ENCODE measurements at places on chromosomes 3 and 15. TPM values are rescaled to one million over a fixed set of nuclear protein-coding genes. Genes with fewer than 3 reads are reported as not detected.
A peak's percentile ranks its signal among the peaks of the same experiment; 100 is the strongest.

ROBO2 gene
- polyA plus RNA-seq, result 7.3 TPM

ZBBX gene
- not detected for polyA plus RNA-seq

TRPM1 gene
- polyA plus RNA-seq, result 0.12 TPM

CLSTN2 gene
- polyA plus RNA-seq, result 28.9 TPM

CCRL2 gene
- 1.2 TPM for polyA plus RNA-seq

PLA2G4E gene
- polyA plus RNA-seq, result 0.02 TPM

GPR149 gene
- not detected for polyA plus RNA-seq

KNG1 gene
- not detected for polyA plus RNA-seq

CPLX3 gene
- not detected for polyA plus RNA-seq

COLQ gene
- polyA plus RNA-seq, result 1.9 TPM

ATP13A4 gene
- polyA plus RNA-seq, result 0.30 TPM

SV2B gene
- 0.10 TPM for polyA plus RNA-seq

GRCh38 chr3:195805181-195805580 lies 6.5 kb downstream of the MUC4 start:
- DNase-seq, result no peak

- DNase-seq, result no peak
These were observed 29.7 kb upstream of the LIPC start for GRCh38 chr15:58401991-58402649.

DNA sequence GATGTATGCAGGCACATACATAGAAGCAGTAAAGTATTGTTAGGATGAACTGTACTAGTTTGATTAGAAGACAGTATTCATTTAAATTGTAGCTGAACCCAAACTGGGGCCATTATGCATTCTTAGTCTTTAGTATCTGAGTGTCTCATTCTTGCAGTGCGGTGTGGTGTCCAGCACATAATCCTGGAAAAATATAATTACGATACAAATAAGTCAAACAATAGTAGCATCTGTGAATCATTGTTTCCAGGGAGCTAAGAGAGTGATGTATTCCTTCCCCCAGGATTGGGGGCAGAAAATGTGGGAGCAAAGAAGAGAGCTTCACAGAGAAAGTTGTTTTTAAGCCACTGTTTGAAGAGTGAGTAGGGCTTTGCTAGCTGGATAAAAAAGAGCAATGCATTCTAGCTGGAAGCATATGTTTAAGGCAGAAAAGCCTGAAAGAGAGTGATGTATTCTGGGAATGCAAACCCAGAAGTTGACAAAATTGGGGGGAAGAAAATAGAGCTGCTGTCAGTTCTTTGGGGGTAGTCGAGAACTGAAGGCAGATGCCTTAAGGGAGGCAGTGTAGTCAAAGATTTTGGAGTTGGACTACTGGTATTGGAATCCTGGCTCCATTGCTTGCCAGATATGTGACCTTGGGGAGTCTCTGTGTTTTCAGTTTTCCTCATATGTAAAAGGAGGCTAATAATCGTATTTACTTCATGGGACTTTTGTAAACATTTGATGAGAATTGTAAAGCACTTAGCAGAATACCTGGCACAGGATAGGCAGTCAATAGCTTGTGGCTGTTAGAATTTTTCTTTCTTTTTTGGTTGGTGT lies 14.1 kb downstream of the SLMAP start:
- DNase-seq, result no peak

DNA sequence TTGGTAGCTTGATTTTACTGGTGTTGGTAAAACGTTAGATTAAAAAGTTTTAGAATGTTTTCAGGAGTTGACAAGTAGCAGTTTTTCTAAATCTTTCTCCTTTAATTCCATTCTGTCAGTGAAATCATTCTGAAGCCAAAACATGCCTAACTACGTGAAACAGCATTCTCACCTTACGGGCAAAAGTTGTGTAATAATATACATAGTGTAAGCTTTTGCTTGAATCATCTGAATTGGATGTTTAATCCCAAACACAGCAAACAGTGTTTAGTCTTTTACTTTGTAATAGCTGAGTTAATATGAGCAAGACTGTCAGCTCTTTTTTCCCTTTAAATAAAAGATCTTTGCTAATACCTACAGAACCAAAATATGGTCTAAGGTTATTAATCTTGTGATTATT lies 100.6 kb downstream of the CYP19A1 start:
- DNase-seq, result no peak

DNA sequence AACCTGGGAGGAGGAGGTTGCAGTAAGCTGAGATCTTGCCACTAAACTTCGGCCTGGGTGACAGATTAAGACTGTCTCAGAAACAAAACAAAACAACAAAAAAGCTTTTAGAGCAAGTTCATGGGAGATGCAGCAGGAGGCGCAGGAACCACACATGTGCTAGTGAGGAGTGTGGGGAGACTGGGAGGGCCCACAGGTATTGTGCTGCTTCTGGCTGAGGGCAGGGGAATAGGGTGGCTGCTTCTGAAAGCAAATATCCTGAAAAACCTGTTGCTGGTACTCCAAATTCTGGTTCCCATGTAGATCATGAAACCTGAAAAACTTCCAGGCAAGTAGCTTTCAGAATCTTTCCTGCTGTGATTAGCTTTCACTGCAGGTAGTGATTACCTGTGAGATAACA lies 22.1 kb downstream of the TYRO3 start:
- no peak for DNase-seq

- no peak for DNase-seq
These were observed 116.2 kb downstream of the MFSD1 start for GRCh38 chr3:158918008-158918407.

GRCh38 chr3:71041371-71041770 lies 542.2 kb downstream of the FOXP1 start:
- no peak for DNase-seq

- no peak for DNase-seq
These were observed 84.3 kb upstream of the ARL6 start for GRCh38 chr3:97680210-97680609.

GRCh38 chr3:141471160-141471559 lies 15.7 kb upstream of the RASA2 start:
- DNase-seq, result no peak

DNA sequence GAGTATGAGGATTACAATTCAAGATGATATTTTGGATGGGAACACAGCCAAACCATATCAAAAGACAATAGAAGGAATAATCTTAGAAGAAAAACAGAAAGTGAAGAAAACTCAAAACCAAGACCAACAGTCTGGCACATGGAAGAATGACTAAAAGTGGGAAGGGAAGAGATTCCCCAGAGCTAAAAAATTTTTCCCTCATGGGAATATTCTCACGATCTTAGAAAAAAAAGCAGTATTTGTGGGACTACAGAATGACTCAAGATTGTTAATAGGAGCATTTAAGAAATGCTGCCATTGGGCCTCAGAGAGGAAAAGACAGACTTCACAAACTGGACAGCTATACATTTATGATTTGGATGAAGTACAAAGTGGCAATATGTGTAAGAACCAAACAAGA lies 18.3 kb downstream of the OSTN start:
- DNase-seq, result no peak

GRCh38 chr3:24363242-24363641 lies 131.4 kb downstream of the THRB start:
- no peak for DNase-seq

- no peak for DNase-seq
These were observed 337.7 kb upstream of the AGTR1 start for GRCh38 chr3:148360051-148360450.

- peak; percentile 61 for DNase-seq
These were observed at the start of gene PLXNA1 for GRCh38 chr3:126982471-126983175. Gene PLXNA1, plus strand, starts transcription at chr3:126983115. Its CDS starts 5,479 bp downstream, at chr3:126988594.

DNA sequence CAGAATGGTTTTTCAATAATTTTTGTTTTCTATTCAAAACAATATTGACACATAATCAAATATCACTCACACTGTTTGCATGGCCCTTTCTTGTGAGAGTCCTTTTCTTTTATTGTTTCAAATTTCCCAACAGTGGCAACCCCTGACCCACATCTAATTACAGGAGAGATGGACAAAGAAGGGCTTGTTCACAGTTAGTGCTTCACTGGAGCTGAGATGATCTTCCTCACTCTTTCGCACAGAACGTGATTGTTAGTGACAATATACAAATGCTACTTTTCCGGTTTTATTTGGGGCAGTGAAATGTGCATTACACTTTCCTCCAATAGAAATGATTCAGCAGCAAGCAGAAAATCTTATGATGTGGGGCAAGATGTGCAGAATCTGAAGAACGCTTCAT lies 38.6 kb upstream of the TTC14 start:
- no peak for DNase-seq

- no peak for DNase-seq
These were observed 107.4 kb downstream of the VGLL4 start for GRCh38 chr3:11536132-11536935.

- no peak for DNase-seq
These were observed 346.0 kb downstream of the MFSD1 start for GRCh38 chr3:159147813-159148212.

DNA sequence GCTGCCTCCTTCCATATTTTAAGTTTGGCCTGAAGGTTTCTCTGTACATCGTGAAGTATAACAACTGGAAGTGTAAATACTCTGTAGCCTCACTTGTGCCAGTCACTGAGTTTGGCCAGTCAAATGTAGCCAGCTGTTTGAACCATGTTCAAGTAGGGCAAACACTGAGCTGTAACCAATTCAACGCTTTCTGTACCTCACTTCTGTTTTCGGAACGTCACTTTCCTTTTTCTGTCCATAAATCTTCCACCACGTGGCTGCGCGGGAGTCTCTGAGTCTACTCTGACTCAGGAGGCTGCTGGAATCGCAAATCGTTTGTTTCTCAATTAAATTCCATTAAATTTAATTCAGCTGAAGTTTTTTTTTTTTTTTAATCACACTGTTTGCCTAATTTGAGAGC lies 88.8 kb upstream of the RARB start:
- no peak for DNase-seq

- no peak for DNase-seq
These were observed 43.7 kb downstream of the PCSK6 start for GRCh38 chr15:101445562-101446517.

- DNase-seq, result no peak
These were observed 626.8 kb downstream of the GRM7 start for GRCh38 chr3:7487763-7488162.

DNA sequence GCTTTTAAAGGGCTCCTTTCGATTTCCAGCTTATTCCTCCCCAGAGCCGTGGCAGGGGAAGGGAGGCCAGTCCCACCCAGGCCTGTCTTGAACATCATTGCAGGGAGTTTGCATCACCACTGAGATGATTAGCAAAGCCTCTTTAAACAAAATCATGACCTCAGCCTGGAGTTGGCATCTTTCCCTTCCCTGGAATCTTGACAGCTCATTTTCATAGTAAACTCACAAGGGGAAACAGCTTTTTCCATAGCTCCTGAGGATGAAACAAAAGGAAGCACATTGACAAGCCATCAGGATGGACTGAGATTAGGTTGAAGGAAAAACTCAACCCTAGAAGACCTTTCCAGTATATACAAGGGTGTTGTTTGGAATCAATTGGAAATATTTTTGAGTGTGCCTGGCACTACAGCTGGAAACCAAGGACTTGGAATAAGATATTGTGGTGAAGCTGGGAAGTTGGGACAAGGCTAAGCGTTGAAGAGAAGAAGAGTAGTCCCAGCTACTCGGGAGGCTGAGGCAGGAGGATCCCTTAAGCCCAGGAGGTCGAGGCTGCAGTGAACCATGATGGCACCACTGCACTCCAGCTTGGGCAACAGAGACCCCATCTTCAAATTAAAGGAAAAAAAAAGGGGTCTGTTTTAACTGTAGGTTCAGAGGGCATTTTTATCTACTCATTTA lies 3.1 kb upstream of the LARP6 start:
- peak; percentile 92 for DNase-seq

GRCh38 chr3:189778340-189778950 lies 147.3 kb downstream of the TP63 start:
- DNase-seq, result no peak

- no peak for DNase-seq
These were observed 35.0 kb upstream of the PLCL2 start for GRCh38 chr3:16849795-16850194.

DNA sequence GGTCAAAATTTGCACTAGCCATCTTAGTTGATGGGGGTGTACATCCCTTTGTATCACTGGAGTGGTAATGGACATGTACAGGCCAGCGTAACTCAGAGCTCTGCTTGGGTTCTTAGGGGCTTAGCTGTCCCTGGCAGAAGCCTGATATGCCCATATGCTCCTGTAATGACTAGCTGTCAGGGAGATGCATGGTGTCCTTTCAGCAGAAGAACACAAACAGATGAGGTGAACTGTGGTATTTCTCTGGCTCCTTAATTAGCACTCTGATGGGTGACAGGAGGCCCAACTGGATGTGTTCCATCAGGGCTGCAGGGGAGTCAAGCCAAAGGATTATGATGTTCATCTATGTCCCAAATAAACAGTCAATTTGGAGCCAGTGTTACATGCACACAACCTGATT lies 774.5 kb downstream of the AGBL1 start:
- DNase-seq, result no peak

- DNase-seq, result no peak
These were observed 53.4 kb downstream of the ITGA11 start for GRCh38 chr15:68378595-68378994.

DNA sequence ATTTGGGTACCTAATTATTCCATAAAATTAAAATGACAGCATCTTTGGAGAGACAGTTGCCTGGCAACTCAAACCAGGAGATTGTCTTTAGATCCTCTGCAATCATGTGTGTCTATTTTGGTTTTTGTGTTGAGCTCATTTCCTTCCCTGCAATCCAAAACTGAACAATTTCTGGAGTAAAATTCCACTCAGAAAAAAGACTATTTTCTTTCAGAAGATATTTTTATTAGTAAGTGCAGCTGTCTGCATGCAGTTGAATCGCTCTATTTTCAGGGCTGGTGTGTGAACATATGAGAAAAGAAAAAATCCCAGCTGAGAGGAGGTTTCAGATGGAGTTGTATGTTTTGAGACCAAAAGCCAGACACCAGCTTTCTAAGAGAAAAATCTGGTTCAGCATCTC lies 41.9 kb upstream of the DYNC1LI1 start:
- DNase-seq, result no peak

DNA sequence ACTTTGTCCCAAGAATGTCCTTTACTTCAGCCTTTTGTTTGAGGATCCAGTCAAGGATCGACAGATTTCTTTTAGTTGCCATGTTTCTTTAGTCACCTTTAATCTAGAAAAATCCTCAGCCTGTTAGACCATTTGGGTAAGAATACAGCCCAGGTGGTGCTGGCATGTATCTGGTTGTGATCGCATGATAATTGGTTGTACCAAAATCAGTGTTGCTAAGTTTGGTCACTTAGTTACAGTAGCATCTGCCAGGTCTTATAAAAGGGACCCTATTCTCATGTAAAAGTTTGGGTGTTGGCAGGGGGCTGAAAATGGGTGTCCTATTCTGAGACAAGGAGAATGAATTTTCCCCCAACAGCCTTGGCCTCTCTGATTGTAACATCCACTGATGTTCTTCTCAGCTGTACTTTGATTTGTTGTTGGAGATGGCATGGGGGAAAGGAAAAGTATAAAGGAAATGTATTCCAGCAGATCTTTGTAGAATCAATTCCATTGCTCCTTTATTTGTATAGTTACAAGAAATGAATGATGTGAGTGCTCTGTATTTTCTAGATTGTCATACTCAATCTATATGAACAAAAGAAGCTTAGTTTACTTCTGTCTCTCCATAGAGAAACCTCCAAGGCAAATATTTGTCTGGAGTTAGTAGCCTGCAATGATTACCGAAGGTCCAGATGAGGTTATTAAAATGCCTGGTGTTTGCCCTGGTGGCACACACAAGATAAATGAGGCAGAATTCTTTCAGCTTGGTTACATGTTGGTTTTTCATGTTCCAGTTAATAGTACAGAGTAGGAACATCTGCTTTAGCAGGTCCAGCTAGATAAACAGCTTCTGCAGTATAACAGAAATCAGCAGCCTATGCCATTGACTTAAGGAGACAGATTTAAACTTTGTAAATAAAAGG lies 65.7 kb downstream of the CMTM8 start:
- no peak for DNase-seq

All from ovary (tissue), 10 donors.